NB4 (cell line): ENCODE measurements at places on chromosomes 16 and 17.
A peak's percentile ranks its signal among the peaks of the same experiment; 100 is the strongest.

GRCh38 chr17:58007781-58008706 lies 998 bp upstream of the SRSF1 start:
- no peak for DNase-seq

GRCh38 chr16:85979605-85980004 lies 80.6 kb downstream of the IRF8 start:
- no peak for DNase-seq

DNA sequence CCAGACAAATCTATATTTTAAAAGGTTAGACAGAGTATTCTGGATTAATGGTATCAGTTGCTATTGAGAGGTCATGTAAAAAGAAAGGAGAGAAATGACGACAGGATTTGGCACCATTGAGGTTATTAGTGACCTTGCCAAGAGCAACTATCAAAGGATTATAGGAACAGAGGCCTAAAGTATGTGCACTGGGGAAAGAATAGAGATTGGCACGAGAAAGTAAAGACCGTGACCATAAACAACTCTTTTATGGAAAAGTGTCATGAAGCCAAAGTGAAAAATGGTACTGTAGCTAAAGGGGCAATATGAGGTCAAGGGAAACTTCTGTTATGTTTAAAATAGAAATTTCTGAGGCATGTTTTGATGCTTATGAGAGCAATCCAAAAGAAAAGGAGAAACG lies 115.2 kb upstream of the KIF2B start:
- DNase-seq, result no peak

GRCh38 chr17:36808180-36808661 lies 129.1 kb upstream of the LHX1 start:
- DNase-seq, result no peak

GRCh38 chr17:67990909-67991308 lies 5.4 kb downstream of the C17orf58 start:
- no peak for DNase-seq

DNA sequence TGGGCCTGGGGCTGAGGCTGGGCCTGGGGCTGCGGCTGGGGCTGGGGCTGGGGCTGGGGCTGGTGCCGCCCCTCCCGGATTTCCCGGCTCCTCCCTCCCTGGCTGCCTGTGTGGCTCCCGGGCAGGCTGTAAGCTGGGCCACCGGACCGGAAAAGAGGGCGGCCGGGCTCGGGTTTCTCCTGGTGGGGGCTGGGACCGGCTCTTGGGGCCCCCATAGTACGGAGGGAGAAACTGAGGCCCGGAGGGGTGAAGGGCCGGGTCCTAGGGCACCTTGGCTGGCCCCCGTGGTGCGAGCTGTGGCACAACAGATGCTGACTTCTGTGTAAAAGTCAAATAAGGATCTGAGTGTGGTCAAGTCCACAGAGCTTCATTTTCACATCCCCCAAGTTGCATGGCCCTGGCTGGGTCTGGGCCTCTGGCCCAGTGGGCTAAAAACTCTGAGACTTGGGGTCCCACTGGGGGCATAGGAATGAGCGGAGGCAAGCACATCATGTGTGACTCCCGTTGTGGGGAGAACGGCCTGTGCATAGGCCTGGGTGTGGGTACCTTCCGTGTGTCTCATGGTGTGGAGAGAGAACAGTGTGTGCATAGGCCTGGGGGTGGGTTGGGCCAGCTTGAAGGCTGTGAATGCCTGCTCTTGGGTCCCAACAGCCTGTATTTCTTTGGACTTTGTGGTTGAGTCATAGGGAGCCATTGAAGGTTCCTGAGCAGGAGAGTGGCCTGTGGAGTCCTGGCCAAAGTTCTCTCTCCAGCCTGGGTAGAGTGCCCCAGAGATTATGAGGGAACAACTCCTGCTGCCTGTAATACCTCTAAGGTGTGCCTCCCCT lies 123.9 kb upstream of the CIBAR2 start:
- no peak for DNase-seq

GRCh38 chr17:38926293-38927070 lies 1.1 kb downstream of the LASP1NB start:
- peak; percentile 94 for DNase-seq

DNA sequence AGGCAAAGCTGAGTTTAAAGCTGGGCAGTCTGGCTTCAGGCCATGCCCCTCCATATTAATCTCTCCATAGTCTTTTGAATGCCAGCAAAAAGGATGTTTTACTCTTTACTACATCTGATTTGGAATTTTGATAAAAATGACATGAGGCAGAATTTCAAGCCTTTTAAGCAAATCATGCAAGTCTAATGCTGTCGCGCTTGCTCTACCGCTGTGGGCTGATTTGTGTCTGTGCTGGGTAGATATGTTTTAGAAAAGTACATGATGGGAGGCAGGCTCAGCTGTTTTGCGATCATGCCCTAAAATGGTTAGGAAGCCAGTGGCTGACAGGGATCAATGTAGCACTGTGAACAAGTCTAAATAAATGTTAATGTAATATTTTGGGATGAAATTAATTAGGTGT lies 311.9 kb downstream of the CA10 start:
- no peak for DNase-seq

DNA sequence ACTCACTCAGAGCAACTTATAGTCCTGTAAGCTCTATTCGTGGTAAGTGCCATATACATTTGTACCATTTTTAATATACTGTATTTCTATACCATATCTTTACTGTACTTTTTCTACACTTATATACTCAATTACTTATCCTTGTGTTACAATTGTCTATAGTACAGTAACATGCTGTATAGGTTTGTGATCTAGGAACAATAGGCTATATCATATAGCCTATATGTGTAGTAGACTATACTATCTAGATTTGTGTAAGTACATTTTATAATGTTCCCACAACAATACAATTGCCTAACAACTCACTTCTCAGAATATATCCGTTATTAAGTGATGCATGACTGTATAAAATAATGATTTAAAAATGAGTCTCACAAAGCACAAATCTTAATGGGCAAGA lies 123.3 kb upstream of the NACA2 start:
- no peak for DNase-seq
